Head of caudate nucleus (tissue), 42 donors: ENCODE measurements at places on chromosomes 11 and 22.

DNA sequence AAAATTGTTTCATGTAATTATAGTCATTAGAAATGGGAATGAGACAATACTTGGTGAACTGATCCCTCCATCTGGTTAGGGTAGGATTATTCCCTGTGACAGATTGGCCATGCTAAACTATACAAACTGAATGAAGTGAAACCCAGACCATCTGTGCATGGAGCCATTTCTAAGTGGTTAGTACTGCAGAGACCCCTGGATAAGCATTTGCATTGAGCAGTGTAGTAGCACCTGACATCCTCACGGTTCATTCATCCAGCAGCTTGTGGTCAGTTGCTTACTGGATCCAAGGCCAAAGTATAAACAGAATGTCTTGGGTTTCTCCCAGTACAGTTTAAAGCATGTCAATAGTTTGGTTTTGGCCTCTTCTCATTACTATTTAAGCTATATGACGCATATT lies 93.8 kb upstream of the ARHGAP42 start:
- DNase-seq: no peak

GRCh38 chr11:47566149-47566698 lies 825 bp downstream of the PTPMT1 start:
- DNase-seq: no peak

- no peak for DNase-seq
Measured at GRCh38 chr11:95891423-95892170, 32.3 kb downstream of the MTMR2 start.

DNA sequence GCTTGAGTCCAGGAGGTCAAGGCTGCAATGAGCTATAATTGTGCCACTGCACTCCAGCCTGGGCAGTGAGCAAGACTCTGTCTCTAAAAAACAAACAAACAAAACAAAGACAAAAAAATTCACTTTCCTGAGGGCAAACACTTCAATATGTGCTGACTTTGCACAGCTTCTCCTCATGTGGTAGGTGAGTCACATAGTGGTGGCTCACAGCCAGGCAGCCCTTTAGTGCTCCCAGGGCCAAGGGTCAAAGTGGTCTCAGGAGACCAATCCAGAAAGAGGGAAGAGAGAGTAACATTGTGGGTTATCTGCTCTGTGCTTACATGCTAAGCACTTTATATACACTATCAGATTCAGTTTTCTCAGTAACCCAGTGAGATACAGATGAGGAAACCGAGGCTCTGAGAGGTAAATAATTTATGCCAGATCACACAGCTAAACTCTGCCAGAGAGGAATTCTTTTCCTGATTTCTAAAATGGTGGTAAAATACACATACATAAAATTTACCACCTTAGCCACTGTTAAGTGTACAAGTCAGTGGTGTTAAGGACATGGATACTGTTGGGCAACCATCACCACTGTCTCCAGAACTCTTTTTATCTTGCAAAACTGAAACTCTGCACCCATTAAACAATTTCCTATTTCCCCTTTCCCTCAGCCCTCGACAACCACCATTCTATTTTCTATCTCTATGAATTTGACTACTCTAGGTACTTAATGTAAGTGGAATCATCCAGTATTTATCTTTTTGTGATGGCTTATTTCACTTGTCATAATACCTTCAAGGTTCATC lies 231.7 kb upstream of the NARS2 start:
- no peak for DNase-seq

- DNase-seq: no peak
Measured at GRCh38 chr11:86987679-86988078, 32.5 kb upstream of the FZD4 start.

- no peak for DNase-seq
Measured at GRCh38 chr11:70695086-70695960, 297.0 kb downstream of the CTTN start.

DNA sequence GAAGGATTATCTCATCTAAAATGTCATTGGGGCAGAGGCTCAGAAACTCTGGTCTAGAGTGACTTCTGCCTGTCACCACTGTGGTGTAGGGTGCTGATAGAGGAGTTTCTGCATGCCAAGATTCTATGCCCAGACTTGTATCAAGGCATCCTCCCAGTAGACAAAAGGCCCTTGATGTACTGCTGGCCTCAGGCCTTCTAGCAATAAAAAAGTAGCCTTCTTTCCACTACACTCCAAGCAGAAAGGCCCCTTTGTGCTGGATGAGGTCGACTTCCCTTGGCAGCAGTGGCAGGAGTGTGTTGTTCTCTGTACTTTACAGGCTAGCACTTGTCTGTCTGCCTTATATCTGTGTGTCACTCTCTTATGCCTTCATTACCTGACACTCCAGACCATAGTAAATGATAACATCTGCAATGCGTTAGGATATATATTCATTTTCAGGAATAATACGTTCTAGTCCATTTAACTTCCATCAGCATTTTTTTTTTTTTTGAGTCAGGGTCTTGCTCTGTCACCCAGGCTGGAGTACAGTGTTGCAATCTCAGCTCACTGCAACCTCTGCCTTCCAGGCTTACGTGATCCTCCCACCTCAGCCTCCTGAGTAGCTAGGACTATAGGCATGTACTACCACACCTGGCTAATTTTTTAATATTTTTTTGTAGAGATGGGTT lies 49.5 kb upstream of the RRM1 start:
- DNase-seq: peak; percentile 69
